ENCODE measurements at places on chromosomes 5 and 9.
A peak's percentile ranks its signal among the peaks of the same experiment; 100 is the strongest.

DNA sequence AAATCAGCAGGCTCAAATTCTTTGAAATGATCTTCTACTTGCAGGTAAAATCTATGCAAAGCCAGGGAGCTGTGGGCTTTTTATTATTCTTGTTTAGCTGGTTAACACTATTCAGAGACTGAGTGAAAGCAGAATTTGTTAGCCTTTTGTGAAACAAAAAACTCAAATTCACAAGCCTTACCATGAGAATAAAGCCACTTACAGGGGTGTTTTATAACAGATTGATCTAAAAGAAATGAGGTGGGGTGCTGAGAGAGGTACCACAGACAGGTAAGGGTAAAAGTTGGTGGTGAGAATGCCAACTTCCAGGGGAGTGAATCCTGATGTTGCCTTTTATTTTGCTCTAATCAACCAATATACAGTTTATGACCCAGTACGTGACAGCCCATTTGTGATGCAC, 1585.6 kb downstream of the EFNA5 start:
- no peak for DNase-seq

DNA sequence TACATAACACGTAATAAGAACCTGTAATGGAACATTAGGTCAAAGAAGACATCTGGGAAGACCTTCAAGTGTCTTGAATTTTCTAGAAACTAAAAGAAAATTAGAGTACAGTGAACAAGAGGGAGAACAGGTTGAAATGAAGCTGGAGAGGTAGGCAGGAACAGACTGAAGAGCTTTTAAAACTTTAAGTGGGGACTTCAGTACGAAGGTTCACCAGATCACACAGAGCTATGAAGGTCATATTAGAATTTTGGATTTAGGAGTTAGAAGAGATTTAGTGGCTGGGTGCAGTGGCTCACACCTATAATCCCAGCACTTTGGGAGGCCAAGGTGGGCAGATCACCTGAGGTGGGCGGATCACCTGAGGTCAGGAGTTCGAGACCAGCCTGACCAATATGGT, 26.6 kb downstream of the MLANA start:
- DNase-seq: no peak

DNA sequence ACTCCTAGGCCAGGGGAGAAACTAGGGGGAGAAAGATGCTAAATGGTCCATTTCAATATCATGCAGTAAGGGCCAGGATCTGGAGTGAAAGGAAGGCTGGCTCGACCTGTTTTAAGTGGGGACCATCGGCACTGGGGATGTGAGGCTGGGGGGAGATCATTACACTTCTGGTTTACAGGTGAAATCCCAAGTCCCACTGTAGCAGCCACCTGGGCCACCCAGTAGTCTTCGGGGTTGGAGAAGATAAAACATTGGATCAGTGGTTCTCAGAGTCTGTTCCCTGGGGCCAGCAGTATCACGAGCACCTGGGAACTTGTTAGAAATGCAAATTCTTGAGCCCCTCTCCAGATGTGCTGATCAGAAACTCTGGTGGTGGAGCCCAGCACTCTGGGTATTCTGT, 111.3 kb upstream of the ALDH1B1 start:
- DNase-seq: no peak

GRCh38 chr9:111094958-111095357, 56.7 kb upstream of the LPAR1 start:
- DNase-seq: no peak

DNA sequence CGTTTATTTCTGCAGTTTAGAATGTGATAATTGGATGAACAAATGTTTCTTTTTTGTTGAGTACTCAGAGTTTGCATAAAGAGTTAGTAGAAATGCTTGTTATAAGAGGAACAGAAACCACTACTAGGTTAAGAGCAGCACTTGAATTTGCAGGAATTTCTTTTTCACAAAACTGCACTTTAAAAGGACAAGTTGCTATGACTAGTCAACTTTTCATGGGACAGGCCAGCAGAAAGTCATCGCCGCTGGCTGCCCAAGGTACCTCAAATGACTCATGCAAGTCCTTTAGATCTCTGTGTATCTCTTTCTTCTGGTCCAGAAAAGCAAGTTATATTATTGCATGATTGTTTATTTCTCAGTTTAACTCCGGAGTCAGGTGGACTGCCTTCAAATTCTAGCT, 97.3 kb upstream of the HMHB1 start:
- no peak for DNase-seq

GRCh38 chr5:173327948-173328843, at the start of gene STC2:
Gene STC2 (minus strand): TSS chr5:173328414. CDS start chr5:173328193, 221 bp downstream.
- no peak for DNase-seq

- DNase-seq: no peak
Observed at GRCh38 chr9:126480813-126481212, 132.9 kb upstream of the LMX1B start.

DNA sequence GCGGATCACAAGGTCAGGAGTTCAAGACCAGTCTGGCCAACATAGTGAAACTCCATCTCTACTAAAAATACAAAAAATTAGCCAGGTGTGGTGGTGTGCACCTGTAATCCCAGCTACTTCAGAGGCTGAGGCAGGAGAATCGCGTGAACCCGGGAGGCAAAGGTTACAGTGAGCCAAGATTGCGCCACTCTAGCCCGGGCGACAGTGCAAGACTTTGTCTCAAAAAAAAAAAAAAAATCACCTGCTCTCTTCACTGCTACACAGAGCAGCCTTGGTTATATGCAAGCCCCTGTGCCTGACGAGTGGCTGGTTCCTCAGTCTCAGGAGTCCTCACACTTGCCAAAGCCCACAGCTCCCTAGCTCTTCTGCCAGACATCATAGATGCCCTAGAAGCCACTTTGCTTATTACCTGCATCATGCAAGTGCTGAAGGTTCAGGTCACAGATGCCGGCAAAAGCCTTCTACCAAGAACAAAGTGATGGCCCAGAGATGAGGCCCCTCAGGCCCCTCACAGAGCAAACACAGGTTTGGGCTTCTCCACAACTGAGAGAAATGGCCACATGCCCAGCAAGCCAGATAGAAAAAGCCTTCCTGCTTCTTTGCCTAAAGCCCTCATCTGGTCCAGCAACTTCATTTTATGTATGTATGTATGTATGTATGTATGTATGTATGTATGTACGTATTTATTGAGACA, 176.4 kb downstream of the AUH start:
- no peak for DNase-seq

DNA sequence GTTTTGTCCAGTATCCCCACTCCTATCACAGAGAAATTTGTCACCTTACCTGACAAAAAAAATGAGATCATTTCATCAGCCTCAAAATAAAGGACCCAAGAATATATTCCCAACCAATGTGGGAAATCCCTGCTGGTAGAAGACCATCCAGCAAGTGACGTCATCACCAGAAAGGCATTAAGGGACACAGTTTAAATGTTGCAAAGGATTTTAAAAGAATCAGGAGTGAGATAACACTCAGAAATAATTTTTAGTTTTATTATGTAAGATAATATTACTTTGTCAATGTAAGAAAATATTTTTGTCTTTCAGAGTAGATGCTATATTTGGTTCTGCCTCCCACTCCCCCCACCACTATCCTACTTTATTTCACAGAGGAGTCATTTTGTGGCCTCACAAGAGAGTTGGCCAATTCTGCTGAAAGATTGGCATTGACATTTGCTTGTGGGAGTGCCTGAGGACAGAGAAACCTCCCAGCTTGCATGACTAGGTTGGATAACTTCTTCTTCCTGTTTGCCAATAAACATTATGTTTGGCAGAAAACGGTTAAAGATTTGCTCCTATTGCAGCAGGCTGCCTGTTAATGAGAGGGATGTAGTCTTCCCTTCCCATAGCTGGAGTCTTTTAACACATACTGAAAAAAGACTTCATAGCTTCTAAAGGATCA, 288.6 kb upstream of the DAB2 start:
- DNase-seq: no peak

DNA sequence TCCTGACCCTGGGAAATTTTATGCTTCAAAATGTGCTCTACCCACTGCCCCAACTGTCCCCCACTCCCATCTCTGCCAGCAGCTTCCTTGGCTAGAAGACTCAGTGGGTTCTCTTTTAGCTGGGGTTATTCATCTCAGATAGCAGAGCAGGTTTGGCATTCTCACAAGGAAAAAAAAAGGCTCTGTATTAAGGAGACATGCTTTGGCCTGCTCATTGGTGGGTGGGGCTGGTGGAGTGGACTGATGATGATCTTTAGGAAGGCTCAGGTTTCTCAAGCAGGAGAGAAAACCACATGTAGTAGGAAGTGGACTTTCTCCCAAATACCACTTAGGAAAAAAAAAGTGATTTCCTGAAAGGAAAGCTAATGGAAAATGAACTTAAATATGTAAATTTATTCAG, 279.2 kb upstream of the ZNF462 start:
- no peak for DNase-seq

DNA sequence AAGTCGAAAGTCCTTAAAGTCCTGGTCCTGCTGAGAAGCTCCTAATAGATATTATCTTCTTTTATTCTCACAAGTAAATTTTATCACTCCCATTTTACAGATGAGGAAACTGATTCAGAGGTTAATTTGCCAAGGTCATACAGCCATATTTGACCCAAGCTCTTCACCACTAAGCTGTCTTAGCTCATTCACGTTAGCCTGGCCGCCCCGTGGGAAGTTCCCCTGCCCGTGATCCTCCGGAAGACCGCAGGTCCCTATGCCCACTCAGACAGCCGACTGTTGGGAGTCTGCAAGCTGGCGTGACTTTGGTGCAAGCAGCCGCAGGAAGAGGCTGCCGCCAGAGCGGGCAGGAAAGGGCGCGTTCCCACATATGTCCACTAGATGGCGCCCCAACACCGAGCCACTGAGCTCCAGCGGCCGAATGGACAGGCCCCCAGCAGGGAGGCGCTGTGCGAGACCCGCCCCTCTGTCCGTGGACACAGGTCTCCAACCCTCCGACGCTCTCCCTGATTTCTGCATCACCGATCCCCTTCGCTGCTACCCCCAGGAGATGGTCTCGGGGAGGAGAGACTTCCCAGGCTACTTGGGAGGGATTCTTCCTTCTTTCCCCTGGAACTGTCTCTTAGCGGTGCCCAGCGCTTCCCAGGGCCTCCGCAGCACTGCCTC, 10.0 kb upstream of the ARAP3 start:
- peak; percentile 74 for DNase-seq

- no peak for DNase-seq
Observed at GRCh38 chr5:123132316-123132715, 43.3 kb downstream of the PRDM6 start.

DNA sequence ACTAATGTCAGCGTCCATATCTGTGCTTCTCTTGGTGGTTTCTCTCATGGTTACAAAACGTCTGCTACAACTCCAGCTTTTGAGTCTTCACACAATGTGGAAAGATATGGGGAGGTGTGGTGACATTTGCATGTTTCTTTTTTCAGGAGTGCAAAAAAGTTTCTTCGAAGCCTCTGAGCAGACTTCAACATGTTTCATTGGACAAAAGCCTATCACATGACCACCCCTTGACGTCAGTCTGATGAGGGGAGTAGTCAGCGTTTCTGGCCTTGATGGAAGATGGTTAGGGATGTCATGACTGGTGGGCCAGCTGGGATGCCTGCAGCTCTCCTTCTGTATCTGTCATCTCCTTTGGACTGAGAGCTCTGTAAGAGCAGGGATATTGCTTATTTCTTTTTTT, 61.4 kb downstream of the PTPDC1 start:
- DNase-seq: no peak

DNA sequence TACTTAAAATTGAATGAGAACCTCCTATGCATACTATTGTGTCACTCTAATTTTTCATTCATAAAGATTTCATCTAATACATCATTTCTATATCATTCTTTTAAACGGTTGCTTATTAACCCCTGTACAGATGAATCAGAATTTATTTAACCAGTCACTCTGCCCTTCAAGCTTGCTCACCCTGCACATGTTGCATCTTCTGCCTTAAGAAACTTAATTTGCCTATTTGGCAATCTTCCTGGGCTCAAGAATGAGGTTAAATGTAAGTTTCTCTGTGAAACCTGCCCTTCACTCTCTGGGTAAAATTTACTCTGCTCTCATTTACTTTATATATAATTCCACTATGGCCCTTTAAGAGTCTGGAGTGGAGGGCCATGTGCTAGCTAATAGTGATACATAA, 434.7 kb upstream of the ZNF608 start:
- no peak for DNase-seq

GRCh38 chr5:180689775-180690174, 40.4 kb upstream of the FLT4 start:
- no peak for DNase-seq

GRCh38 chr5:96023518-96023917, 61.9 kb upstream of the ELL2 start:
- no peak for DNase-seq

- DNase-seq: no peak
Observed at GRCh38 chr5:128015978-128016377, 67.6 kb upstream of the SLC12A2 start.

- DNase-seq: no peak
Observed at GRCh38 chr5:77087484-77088261, 588 bp upstream of the ZBED3 start.

DNA sequence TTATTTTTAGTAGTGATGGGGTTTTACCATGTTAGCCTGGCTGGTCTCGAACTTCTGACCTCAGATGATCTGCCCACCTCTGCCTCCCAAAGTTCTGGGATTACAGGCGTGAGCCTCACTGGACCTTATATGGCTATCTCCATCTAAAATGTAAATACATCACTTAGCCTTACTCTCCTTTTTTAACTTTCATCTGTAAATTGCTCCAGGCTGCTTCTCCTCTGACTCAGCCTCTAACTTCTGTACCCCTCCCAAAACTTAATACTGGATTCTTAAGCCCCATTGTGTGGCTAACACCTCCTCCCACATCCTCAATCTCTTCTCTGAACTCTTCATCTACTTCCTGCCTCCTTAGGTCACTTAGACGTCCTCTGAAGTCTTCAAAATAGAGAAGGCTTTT, 4.0 kb downstream of the SNX30 start:
- peak; percentile 33 for DNase-seq

- no peak for DNase-seq
Observed at GRCh38 chr5:149645725-149646124, 64.4 kb downstream of the ARHGEF37 start.

DNA sequence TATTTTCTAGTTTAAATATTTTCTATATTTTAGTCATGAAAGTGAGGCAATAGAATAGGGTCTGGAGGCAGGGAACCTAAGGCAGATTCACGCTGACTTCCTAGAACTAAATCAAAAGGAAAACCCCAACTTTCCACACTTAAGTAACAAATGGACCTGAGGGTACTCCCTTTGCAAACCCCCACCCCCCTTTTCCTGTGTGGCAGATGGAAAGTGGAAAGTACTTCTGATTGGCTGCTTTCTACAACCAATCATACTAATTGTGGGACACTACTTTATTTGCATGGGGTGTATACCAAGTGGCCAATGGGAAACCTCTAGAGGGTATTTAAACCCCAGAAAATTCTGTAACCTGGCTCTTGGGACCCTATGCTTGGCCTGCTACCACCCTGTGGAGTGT, 4.8 kb upstream of the CENPH start:
- DNase-seq: no peak

- DNase-seq: no peak
Observed at GRCh38 chr9:92486371-92486770, 4.1 kb upstream of the ASPN start.

GRCh38 chr5:59596586-59597350, 296.8 kb downstream of the PDE4D start:
- DNase-seq: no peak

All from CD8-positive, alpha-beta memory T cell (primary cell).